ENCODE measurements at places on chromosomes 5 and 9.
A peak's percentile ranks its signal among the peaks of the same experiment; 100 is the strongest.

- no peak for DNase-seq
These were observed 215.0 kb downstream of the CNTLN start for GRCh38 chr9:17349831-17350230.

DNA sequence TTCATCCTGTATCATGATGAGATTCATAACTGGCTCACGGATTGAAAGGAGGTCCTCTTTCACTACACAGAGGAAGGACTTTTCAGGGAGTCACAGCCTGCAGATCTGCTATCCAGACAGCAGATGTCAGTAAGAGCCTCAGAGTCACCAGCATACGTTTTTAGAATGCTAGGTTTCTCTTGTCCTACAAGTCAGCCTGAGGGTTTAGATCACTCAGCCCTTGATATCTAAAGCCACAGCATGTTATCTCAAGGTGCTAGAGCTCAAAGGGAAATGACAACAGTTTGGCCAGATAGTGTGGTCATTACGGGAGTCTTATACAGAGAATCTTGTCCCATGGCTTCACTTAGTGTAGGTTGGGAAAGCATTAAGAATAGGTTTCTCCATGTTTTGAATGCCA is 30.9 kb upstream of the SLC46A2 start:
- DNase-seq: peak; percentile 7

DNA sequence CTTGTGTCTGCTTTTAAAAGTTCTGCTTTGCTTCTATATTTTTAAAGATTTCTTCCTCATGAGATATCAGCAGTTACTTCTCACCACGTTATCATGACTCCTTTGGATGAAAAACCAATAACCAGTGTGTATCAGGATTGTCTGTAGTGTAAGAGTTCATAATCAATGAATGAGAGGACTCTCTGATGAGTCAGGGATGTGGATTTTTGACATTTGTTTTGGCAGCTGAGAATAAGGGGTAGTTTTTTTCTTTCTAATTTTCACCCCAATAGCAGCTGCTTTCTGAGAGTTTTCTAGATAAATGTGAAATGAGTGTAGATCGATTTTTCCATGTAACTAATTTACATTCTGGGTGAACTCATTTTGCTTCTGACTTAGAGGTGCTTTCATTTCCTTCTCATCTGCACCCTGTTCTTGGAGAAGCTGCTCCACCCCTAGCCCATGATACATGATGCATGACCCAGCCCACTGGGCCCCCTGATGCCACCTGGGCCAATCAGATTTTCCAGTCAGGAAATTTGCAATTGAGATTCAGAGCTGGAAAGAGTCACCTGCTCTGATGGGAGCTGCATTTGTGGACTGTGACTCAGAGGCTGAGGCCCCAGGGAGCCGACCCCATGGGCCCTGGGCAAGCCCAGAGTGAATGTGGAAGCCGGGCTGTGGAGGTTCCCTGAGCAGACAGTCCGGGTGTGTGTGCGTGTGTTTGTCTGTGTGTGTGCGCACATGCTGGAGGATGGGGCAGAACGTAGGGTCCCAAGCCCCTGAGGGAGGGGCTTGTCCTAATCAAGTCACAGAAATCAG is 159.3 kb downstream of the RGS3 start:
- peak; percentile 78 for DNase-seq

DNA sequence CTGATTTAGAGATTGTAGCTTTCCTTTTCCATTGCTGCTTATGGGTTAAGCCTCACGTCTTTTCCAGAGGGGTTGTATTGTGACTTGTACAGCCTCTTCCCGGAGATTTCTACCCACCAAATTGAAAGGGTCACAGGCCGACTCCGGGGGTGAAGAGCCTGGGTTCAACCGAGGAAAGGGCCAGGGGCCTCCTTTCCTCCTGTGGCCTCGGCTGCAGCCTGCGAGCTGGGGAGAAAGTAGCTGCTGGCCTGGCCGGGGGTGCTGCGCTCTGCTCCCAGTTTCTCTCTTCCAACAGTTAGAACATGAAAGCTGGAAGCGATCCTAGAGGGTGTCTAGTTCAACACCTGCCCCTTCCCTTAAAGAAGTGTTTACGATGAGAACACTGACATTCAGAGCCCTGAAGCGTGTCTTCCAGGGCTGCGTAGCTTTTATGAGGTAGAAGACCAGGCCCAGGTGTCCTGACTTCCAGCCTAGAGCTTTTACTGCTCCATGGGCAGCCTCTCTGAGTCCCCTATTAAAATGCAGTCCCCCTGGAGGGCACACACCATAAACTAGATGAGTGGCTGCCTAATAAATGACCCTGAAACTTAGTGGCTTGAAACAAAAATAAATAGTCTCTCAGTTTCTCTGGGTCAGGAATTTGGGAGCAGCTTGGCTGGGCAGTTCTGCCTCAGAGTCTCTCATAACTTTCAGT is 56.9 kb downstream of the ACER2 start:
- no peak for DNase-seq

DNA sequence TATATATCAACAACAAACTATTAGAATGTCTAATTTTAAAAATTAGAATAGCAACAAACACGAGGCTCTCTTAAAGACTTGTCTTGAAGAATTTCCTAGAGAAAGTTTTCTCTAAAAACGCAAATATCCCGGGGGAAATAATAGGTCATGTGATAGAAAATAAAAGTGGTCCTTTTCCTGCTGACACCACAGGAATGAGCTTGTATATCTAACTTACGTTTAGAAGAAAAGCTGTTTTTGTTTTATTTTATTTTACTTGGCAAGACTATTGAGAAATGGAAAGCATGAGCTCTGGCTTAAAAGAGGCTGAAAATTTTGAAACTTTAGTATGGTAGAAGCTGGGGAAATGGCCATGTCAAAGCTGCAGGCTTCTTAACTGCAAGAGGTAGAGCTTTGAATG is 465.0 kb downstream of the AGTPBP1 start:
- no peak for DNase-seq

DNA sequence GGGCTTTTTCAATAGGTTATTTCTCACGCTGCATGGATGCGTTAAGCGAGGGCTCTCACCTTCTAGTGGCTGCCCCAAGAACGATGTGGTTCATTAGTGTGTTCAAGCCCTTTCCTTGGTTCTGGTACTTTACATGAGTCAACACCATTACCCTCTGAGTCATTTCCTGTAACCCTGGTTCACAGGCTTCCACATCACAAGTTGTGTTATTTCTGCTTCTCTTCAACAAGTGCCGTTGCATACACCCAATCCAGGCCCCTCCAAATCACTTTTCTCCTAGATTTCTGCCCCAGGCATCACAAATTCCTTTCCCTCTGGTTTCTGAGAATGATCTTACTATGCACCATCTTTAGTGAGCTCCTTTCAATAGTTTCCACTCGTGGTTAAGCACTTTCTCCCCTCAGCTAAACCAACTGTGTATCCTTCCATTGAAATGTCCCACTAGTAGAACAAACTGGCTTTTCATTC is 69.5 kb upstream of the RAD23B start:
- DNase-seq: peak; percentile 75

GRCh38 chr9:127903557-127904475 is 4.4 kb upstream of the ST6GALNAC6 start:
- peak; percentile 87 for DNase-seq

DNA sequence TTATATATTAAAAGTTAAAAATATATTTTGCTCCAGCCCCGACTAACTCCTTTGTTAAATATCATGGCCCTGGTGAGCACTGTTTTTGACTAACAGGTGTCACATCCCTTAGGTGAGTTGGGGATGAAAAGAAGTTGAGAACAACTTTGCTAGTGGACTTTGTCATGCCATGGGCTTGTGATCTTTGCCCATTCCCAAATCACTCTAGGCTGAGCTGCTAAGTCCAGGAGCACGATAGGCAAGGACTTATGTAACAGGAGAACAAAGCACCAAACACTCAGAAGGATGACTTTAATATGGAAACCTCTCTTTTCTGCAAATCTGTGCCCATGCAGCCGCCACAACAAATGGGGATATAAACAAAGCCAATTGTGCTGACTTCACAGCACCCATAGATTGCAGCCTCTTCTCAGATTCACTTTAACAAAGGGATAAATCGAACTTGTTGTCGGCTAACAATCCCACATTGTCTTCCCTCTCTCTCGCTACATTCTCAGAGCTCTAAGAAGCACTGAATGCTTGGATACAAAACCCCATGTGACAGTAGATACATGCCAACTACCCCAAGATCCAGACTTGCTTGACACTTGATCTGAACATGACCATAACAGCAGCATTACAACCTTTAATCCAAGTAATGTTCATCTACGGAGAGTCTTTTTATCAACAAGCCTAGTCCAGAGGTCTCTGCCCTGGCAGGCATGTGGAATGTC is 86.8 kb upstream of the CD180 start:
- DNase-seq: no peak

- DNase-seq: no peak
These were observed 30.6 kb upstream of the OBP2B start for GRCh38 chr9:133239533-133240090.

GRCh38 chr9:130107234-130107861 is 53.6 kb downstream of the GPR107 start:
- DNase-seq: peak; percentile 85

DNA sequence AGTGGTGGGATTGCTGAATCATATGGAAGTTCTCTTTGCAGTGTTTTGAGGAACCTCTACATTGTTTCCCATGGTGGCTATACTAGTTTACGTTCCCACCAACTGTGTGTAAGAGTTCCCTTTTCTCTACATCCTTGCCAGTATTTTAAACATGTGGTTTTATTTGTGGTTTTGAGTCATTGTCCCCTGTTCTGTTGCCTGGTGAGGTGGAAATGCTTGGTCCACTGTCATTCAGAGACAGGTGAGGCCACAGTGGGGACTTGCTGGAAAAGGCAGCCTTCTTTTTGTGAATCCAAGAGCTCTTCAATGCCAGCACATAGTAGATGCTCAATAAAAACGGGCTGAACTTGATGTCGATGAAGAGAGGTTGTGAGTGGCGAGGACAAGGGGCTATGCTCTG is 44.2 kb downstream of the SH3PXD2B start:
- peak; percentile 51 for DNase-seq

- no peak for DNase-seq
These were observed 3.9 kb upstream of the MEF2C start for GRCh38 chr5:88886746-88887341.

DNA sequence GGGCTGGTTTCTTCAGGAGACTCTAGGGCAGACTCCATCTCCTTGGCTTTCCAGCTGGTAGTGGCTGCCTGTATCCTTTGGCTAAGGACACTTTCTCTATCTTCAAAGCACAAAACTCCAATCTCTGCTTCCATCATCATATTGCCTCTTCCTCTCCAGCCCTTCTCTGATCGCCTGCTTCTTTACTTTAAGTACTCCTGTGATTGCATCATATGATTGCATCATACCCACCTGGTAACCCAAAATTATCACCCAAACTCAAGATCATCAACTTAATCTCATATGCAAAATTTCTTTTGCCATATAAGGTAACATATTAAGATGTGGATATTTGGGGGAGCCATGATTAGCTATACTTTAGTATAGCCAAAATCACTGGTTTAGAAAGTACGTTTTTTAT is 1092.6 kb upstream of the CDH6 start:
- DNase-seq: no peak

DNA sequence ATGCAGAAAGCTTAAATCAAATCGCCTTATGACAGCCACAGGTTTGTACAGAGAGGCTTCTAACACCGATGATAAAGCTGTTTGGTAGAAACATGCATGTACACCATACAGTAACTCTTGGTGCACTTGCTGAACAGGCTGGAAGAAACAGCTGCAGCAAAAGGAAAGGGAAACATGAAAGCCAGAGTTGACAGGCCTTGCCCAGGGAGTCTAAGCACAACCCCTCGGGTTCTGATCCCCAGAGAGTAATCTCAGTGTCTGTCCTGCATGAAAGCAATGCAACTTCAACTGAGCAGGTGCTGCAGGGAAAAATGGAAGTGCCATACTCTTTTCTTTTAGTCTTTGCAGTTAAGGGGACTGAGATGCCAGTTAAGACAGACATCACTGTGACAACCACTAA is 419.9 kb downstream of the BNC2 start:
- DNase-seq: no peak

DNA sequence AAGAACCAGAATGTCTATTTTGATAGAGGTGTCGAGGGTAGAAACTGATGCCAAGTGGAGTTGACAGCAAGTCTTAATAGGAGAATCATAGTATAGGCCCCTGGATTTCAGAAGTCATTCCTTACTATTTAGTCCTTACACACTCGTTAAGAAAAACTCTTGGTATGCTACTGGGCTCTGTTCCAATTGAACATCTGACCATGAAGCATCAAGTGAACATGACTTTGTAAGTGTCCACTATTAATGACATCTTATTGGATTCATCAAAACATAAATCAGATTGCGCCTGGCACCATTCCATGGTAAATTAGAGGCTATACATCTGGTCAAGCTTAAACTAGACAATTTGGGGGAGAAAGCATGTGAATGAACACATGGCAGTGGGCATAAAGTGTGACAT is 1056.5 kb upstream of the EDIL3 start:
- no peak for DNase-seq

DNA sequence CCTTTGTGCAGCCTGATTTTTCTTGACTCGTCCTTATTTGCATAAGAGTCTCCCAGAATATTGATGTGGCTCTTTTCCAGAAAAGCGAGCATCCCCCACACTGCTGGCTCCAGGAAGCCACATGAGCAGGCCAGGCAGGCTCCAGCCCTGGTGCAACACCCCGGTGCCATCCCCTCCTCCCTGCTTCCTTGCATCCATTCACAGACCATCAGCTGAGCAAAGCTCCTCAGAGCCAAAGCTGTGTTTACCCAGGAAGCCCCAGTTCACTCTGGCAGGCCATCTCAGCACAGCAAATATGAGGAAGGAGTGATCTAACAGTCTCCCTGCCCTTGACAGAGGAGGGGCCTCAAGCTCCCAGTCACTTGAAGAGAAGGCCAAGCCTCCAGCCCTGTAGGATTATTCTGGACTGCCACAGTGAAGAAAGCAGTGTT is 34.4 kb downstream of the INSYN2B start:
- no peak for DNase-seq

DNA sequence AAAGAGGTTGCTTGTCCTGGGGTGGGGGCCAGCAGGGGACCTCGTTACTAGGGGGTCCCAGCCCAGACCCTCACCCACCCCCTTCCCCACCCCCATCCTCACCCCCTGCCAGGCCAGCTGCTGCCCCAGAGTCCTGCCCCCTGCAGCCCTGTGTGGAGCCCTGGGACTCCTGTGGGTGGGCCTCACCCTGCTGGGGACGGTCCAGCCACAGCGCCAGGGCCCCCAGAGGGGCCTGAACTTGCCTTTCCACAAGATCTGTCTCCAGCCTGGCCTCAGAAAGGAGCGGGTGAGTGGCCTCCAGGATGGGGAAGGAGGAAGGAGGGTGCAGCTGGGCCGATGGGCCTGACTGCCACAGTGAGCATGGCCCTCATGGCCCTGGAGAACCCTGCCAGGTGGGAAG is 7.5 kb upstream of the PTGDS start:
- no peak for DNase-seq

- peak; percentile 73 for DNase-seq
These were observed at the start of gene GLRX for GRCh38 chr5:95822542-95823181. Gene GLRX, minus strand, starts transcription at chr5:95822726. Its CDS starts 64 bp downstream, at chr5:95822662.

- DNase-seq: no peak
These were observed 245.4 kb downstream of the RAB3C start for GRCh38 chr5:58828258-58828657.
